MG63 (cell line): ENCODE measurements at places on chromosomes 3 and 15. TPM values are rescaled to one million over a fixed set of nuclear protein-coding genes. Genes with fewer than 3 reads are reported as not detected.

- DNase-seq, result no peak
These were observed 187.3 kb downstream of the UBE2E2 start for GRCh38 chr3:23390446-23390845.

Gene DBR1
- total RNA-seq, result 19.2 and 29.5 TPM in 2 replicates

GRCh38 chr3:123374016-123374415, 74.9 kb downstream of the ADCY5 start:
- DNase-seq, result no peak

Gene HHLA2
- total RNA-seq, result not detected in 2 replicates

DNA sequence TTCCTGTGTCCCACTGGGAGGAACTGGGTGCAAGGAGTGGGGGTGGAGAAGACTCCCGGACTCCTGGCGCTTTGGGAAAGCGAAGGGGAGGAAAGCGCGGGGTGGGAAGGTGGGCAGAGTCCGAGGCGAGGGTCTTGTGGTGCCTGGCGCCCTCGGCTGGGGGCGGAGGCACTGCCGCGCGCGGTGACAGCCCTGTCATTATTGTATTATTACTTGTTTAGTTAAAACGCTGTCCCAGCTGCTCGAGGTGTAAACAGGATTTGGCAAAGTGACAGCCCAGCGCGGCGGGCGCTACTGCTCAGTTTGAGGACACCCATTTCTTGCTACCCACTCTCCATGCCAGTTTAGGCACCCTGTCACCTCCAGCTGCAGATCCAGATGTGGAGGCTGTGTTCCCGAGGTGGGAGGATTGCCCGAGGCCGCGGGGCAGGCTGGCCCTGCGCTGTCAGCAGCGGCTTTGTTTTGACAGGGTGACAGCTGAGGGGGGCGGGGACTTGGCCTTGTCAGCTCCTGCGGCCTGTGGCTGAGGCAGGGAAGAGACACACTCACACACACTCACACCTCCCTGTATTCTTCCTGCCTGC, 1.0 kb downstream of the KAT2B start:
- peak; percentile 53 for DNase-seq

DNA sequence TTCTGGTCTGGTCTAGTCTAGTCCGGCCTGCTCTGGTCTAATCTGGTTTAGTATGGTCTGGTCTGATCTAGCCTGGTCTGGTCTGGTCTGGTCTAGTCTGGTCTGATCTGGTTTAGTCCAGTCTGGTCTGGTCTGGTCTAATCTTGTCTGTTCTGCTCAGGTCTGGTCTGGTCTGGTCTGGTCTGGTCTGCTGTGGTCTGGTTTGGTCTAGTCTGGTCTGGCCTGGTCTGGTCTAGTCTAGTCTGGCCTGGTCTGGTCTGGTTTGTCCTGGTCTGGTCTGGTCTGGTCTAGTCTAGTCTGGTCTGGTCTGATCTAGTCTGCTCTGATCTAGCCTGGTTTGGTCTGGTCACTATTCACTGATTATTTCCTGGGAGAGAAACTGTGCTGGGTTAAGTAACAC, 84.1 kb upstream of the PRR23E start:
- no peak for DNase-seq

- no peak for DNase-seq
These were observed 84.6 kb upstream of the ALDH1L1 start for GRCh38 chr3:126264952-126265351.
